ENCODE measurements at places on chromosomes 13 and 19.

DNA sequence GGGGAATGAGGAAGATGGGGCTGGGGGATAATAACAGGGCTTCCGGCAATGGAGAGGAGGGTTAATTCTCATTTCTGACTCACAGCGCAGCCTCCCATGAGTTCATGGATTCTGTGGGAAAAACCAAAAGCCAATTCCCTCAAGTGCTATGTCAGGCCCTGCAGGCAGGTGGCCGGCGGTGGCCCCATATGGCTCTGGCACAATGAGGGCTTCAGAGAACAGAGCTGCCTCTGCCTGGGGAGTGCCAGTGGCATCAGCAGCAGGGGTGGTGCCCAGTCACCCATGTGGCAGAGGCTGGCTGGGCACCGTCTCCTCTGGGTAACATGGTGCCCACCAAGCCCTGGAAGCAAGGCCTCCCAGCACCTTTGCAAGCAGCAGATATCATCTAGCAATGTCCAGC lies 69.1 kb downstream of the ALOX5AP start:
- peaks cover 9% of the 10 kb centered on the region for H3K4me1 ChIP-seq
- H3K27ac ChIP-seq, result no peak overlapping the region
- no peaks in the 10 kb centered on the region for H3K27me3 ChIP-seq
- H3K4me3 ChIP-seq, result no peak overlapping the region

GRCh38 chr13:78602561-78603239 lies 652 bp downstream of the POU4F1 start:
- H3K4me3 ChIP-seq, result peak overlapping the region; percentile 50
- peaks cover 11% of the 10 kb centered on the region for H3K27me3 ChIP-seq
- H3K4me1 ChIP-seq, result peaks cover 44% of the 10 kb centered on the region

GRCh38 chr13:51956717-51957116 lies 54.5 kb downstream of the ATP7B start:
- DNase-seq, result no peak
- H3K27ac ChIP-seq, result no peak overlapping the region
- H3K27me3 ChIP-seq, result no peaks in the 10 kb centered on the region
- H3K36me3 ChIP-seq, result no peaks in the 10 kb centered on the region

DNA sequence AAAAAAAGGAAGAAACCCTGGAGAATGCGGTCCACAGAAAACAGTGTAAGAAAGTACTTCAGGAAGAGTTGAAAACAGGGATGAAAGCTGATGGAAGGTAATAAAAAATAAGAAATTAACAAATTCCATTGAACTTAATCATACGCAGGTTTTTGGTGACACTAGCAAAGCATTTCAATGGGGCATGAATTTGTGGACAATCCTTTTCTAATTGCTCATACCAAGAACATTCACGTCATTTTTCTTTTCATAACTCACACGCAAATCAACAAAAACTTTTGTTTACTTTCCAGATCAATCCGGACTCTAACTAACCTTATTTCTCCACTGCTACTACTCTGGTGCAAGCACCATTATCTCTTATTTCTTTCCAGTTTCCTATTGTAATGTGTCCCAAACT lies 1195.0 kb downstream of the SLITRK5 start:
- H3K27ac ChIP-seq, result no peak overlapping the region
- H3K36me3 ChIP-seq, result no peaks in the 10 kb centered on the region
- H3K27me3 ChIP-seq, result no peaks in the 10 kb centered on the region
- DNase-seq, result no peak
- H3K4me1 ChIP-seq, result no peaks in the 10 kb centered on the region

GRCh38 chr13:84413016-84413415 lies 530.7 kb upstream of the SLITRK1 start:
- no peaks in the 10 kb centered on the region for H3K36me3 ChIP-seq
- no peaks in the 10 kb centered on the region for H3K27me3 ChIP-seq

DNA sequence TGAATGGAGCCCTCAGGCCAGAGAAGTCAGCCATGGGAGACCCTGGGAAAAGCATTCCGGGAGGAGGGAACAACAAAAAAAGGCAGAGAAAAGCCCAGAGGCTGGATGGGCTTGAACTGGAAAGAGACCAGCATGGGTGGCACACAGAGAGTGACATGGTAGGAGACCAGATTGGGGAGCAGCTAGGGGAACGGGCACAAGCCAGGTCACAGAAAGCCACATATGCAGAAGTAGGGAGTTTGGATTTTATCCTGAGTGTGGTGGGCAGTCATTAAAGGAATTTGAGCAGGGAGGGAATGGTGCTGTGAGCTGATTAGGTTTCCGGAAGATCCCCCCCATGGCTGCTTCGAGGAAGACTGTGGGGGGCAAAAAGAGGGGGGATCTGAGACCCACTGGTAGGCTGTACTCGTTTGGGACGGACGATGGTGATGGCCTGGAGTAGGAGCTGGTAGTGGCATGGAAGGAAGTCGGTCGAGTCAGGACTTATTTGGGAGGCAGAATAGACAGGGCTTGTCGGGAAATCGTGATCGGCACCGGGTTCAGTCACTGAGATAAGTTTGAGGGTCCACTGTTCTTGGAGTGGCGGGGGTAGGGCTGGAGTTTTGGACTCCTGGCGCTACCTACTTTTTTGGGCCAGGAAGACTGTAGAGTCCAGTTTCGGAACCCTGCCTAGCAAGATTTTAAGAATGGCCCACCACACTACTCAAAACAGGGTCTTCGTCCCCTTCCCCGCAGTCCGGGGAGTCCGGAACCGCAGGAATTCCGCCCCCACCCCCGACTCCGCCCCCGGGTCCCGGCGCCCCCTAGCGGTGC lies 949 bp downstream of the SERTAD1 start:
- H3K4me3 ChIP-seq, result peak overlapping the region; percentile 82
- H3K27ac ChIP-seq, result peak overlapping the region; percentile 93
- H3K36me3 ChIP-seq, result no peaks in the 10 kb centered on the region
- no peaks in the 10 kb centered on the region for H3K27me3 ChIP-seq
- peaks cover 14% of the 10 kb centered on the region for H3K4me1 ChIP-seq

DNA sequence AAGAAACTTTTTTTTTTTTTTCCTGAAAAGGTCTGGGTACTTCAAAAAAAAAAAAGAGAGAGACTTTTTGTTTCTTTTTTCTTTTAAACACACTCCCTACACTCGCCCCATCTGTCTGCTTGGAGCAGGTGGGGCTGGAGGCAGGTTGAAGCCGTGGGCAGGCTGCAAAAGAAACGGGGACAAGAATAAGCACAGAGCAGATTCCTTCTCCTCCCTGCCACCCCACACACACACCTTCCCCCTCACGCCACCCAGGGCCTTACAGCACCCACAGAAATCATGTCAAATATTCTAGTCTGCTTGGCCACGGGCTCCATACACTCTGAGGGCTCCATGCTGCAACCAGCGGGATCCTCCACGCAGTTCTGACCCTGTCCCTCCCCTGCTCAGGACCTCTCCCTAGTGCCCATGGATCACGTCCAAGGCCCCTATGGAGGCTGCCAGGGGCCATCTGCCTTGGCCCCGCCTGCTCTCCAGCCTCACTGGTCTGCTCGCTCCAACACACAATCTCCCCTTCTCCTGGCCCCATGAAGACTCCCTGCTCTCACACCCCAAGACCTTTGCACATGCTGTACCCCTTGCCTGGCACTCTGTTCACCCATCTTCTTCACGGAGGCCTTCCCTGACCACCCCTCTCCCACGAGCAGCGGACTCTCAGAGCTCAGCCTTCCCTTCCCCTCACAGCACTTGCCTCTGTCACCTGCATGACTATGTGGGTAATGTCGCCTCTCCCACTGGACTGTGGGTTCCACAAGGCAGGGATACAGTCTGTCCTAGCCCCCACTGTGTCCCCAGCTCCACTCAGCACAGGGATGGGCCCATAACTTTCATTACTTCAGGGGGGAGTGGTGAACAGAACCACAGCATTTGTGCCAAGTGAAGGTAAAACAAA lies 11.4 kb downstream of the AKT2 start:
- no peak overlapping the region for H3K4me3 ChIP-seq
- H3K27ac ChIP-seq, result peak overlapping the region; percentile 44
- H3K4me1 ChIP-seq, result peaks cover 28% of the 10 kb centered on the region
- no peaks in the 10 kb centered on the region for H3K27me3 ChIP-seq
- H3K36me3 ChIP-seq, result peaks cover 4% of the 10 kb centered on the region

- no peaks in the 10 kb centered on the region for H3K27me3 ChIP-seq
- DNase-seq, result no peak
- H3K27ac ChIP-seq, result no peak overlapping the region
- no peak overlapping the region for H3K4me3 ChIP-seq
- H3K4me1 ChIP-seq, result no peaks in the 10 kb centered on the region
- no peaks in the 10 kb centered on the region for H3K36me3 ChIP-seq
These were observed 15.6 kb upstream of the VWA8 start for GRCh38 chr13:41976476-41976875.

GRCh38 chr19:57803594-57804325 lies 11.0 kb downstream of the ZNF552 start:
- peak; percentile 34 for DNase-seq
- peak overlapping the region; percentile 64 for H3K4me3 ChIP-seq
- no peaks in the 10 kb centered on the region for H3K27me3 ChIP-seq
- H3K27ac ChIP-seq, result peak overlapping the region; percentile 20

DNA sequence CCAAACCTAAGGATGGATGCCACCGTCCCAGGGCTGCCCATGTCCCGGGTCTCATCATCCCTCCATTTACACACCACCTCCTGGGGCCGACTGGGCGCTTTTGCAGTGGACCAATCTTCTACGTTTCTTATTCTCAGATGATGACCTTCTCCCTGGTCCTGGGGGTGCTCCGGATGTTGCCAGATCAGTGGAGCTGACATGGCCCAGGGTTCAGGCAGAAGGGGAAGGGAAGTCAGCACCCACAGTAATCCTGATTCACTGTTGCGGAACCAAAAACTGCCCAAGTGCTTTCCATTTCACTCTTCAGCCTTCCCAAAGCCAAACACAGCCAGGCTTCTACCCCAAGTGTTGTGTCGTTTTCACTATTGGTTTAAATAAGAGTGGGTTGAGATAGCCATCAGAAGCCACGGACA lies 29.8 kb downstream of the RAB20 start:
- no peaks in the 10 kb centered on the region for H3K36me3 ChIP-seq
- peaks cover 5% of the 10 kb centered on the region for H3K4me1 ChIP-seq
- DNase-seq, result no peak
- no peak overlapping the region for H3K27ac ChIP-seq
- no peaks in the 10 kb centered on the region for H3K27me3 ChIP-seq

DNA sequence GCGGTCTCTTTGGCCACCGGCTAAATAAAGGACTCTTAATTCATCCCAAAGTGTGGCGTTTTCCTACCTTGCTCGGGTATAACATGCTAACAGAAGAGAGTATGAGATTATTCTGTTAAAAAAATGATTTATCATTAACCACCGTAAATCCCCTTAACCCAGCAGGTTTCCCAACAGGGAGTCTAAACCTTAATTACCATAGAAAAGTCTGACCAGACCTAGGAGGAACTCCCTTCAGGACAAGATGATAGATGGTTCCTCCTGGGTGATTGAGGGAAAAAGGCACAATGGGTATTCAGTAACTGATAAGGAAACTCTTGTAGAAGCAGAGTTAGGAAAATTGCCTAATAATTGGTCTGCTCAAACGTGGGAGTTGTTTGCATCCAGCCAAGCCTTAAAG lies 193.7 kb downstream of the ZNF737 start:
- no peaks in the 10 kb centered on the region for H3K4me1 ChIP-seq
- H3K4me3 ChIP-seq, result no peak overlapping the region
- H3K27ac ChIP-seq, result no peak overlapping the region
- no peak for DNase-seq
- no peaks in the 10 kb centered on the region for H3K36me3 ChIP-seq

DNA sequence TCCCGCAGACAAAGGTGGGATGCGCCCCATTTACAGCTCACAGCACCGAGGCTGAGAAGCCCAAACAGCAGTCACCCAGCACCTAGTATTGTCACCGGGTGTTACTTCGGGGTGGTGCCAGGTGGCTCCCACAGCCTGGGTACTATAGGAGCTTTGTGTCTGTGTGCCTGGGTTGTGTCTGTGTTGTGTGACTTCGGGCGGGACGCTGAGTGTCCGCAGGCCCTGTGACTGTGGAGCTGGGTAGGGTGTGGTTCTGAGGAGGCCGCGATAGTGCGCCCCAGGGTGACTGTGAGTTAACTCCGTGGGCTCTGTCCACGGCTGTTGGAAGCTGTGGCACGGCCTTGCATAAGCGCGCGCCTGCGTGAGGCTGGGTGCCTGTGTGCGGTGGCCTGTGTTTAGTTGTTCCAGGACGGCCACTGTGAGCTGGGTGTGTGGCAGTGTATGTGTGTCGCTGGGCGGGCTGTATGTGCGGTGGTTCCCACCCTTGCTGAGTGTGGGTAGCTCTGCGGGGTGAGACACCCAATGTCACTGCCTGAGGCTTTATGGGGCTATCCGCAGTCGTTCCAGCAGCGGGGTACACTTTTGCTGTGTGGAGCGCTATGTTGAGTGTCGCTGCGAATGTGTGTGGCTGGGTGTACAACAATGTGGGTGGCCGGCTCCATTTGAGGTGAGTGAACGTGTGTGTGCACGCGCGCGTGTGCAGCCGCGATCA lies 559 bp upstream of the SSBP4 start:
- peaks cover 14% of the 10 kb centered on the region for H3K27me3 ChIP-seq
- peak overlapping the region; percentile 21 for H3K4me3 ChIP-seq
- DNase-seq, result peak; percentile 56
- H3K4me1 ChIP-seq, result peaks cover 70% of the 10 kb centered on the region

DNA sequence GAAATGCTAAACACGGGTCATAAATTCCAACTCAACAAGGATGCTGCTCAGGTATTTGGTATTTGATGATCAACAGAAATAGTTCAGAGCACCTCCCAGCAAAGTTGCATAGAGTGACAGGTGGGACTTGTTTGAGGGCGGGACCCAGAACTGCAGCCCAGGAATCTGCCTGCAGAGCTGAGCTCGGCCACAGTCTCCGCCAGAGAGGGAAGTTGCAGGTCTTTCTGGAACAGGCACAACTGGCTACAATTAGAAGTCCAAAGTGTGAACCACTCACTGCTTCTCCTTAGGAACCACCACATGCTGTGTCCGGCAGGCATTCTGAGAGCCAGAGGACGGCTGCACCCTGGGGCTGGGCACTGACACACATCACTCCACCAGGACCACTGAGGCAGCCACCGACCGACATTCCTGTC lies 1.1 kb downstream of the SLC15A1 start:
- H3K4me3 ChIP-seq, result no peak overlapping the region
- H3K36me3 ChIP-seq, result no peaks in the 10 kb centered on the region
- no peaks in the 10 kb centered on the region for H3K27me3 ChIP-seq
- no peak overlapping the region for H3K27ac ChIP-seq

- no peaks in the 10 kb centered on the region for H3K27me3 ChIP-seq
- H3K27ac ChIP-seq, result no peak overlapping the region
- no peak for DNase-seq
- H3K4me3 ChIP-seq, result no peak overlapping the region
These were observed 8.3 kb upstream of the EPHX3 start for GRCh38 chr19:15240515-15240914.

Measured in B cell (primary cell).